ENCODE measurements at places on chromosomes 7 and 10.

- no peak for DNase-seq
Observed at GRCh38 chr7:7732621-7733281, 14.3 kb upstream of the RPA3 start.

GRCh38 chr7:157653827-157654207, 317.0 kb downstream of the DNAJB6 start:
- no peak for DNase-seq

- DNase-seq = no peak
Observed at GRCh38 chr7:111268941-111269340, 178.0 kb downstream of the LRRN3 start.

DNA sequence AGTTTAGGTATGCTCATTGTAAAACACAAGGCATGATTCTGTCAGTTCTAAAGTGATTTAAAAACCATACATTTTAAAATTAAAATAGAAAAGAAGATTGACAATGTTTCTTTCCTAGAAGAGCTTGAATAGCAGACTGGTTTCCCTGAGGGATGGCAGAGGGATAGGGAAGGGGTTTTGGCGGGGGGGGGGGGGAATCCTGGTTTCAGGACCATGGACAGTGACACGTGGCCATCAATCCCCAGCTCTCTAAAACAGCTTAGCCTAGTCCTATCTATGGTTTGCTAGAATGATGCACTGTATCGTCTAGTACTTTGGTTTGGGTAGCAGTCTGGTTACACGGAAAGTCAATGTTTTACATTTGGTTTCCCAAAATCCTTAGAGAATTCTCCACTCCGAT, 88.7 kb downstream of the PHYHIPL start:
- no peak for DNase-seq

GRCh38 chr10:21953585-21954057, 49.9 kb downstream of the DNAJC1 start:
- no peak for DNase-seq

Measured in activated naive CD8-positive, alpha-beta T cell treated with anti-CD3 and anti-CD28 coated beads, Interleukin-2, amount 50 U/mL, for 16 hours (primary cell).